ENCODE measurements at places on chromosomes 13 and 19.
A peak's percentile ranks its signal among the peaks of the same experiment; 100 is the strongest.

GRCh38 chr13:113848431-113849260, 15.2 kb downstream of the GAS6 start:
- no peak for DNase-seq

DNA sequence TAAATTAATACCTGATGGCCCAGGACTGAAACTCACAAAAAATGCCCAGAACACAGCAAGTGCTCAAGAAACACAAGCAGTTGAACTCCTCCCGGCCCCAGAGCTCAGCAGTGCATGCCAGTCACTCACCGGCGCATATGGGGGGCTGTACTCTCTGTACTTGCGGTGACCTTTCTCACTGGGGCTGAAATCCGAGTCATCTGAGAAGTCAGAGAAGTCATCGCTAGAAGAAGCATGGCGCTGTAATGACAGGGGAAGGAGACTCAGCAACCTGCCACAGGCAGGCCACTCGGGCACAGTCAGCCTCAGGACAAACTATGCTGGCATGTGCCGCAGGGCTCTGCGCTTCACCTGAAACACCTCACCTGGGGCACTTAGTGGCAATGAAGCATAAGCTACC, 19.7 kb downstream of the ZC3H4 start:
- DNase-seq = no peak

GRCh38 chr19:50482271-50482855, 5.7 kb upstream of the GARIN5A start:
- DNase-seq = no peak

GRCh38 chr13:112102243-112102642, 35.3 kb downstream of the SOX1 start:
- DNase-seq = no peak

DNA sequence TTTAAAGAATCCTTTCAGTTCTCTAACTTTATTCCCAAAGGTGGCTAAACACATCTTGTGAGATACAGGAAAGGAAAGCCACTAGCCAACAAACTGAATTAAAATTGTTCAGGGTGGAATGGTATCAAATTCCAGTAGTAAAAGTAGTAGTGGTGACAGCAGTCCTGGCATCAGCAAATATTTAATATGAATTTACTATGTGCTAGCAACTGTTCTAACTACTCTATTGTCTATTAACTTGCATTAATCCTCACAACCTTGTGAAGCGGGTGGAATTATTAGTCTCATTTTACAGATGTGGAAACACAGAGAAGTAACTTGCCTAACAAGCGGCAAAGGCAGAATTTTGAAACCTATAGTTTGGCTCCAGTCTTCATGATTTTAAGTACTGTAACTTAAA, 130.1 kb downstream of the KLF12 start:
- no peak for DNase-seq

DNA sequence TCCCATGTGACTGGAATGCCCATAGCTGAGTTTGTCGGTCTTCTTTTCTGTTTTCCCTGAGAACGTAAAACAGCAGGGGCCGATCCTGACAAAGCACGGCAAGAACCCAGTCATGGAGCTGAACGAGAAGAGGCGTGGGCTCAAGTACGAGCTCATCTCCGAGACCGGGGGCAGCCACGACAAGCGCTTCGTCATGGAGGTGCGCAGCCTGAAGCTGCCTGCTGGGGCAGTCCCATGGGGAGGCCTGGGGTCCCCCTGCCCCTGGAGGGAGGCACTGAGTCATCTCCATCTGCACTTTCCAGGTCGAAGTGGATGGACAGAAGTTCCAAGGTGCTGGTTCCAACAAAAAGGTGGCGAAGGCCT, 18.2 kb upstream of the QTRT1 start:
- DNase-seq = no peak

DNA sequence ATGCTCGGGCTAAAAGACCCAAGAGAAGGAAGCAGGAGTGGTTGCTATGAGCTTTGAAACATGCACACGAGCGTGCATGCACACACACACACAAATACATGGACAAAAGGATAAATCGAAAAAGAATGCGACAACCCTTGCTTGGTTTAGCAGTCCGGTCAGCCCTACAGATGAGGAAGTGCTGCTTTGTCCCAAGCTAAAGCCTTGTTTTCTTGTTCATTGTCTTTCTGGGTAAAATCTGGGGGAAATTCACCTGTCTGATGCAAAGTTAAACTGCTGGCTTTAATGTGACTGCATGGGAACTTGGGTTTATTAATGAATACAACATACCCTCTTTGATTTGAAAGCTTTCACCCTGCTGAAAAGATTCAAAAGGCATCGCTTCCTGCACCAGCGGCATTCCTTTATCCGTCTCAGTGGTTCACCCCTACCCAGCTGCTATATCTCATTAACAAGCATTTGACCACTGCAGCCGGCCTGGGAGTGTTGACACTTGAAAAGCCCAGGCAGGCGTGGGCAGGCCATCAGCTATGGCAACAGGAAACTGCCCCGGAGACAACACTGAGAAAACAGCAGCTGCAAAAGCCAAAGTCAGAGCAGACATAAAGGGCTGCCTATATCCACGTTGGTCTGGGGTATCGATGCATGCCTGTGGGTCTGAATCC, 301.7 kb downstream of the NDFIP2 start:
- peak; percentile 31 for DNase-seq

GRCh38 chr19:36215276-36216123, 594 bp downstream of the ZNF146 start:
- peak; percentile 9 for DNase-seq

DNA sequence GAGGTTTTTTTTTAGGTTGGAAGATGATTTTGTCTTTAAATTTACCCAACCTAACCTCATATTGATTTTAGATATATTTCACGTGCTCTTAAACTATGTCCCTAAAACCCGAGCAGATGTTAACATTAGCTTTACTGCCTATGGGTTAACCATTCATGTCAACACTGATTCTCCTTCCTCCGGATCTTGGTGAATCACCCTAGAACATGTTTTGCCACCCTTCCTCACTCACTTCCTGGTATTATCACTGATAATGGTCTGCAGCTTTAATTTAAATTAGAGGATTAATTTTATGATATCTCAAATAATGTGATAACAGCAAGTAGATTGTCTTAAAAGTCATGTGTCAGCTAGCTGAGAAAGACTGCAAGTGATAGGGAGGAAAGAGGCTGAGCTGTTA, 31.9 kb downstream of the HTR2A start:
- no peak for DNase-seq

DNA sequence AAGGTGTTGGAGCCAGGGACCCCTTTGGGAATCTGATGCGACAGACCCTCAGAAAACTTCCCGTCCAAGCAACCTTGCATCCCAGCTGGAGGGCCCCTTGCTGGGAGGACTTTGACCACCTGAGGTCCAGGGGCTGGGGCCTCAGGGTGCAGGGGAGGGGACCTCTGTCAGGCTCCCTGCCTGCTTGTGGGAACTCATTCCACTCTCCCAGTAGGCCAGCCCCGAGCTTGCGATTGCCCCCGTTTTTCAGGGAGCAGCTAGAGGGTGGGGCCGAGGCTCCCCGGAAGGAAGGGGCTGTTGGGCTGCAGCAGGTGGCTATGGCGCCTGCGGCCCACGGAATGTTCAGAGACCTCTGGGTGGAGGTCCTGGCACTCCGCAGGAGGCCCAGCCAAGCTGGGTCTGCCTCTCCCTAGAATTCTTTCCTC, 2.8 kb downstream of the GNA11 start:
- DNase-seq = no peak

DNA sequence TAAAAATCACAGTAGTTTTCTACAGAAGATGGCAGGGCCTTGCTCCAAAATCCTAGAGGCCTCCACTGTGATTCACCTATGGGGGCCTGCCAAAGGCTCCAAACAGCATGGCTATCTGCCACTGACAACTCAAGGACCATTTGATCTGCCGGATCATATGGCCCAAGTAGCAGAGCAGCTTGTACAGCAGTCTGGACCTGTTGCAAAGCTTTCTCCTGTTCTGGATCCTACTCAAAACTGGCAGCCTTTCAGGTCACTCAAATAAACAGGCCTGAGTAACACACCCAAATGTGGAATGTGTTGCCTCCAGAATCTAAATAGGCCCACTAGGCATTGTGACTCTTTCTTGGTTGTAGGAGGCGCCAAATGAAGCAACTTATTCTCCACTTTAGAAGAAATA, 1049.3 kb downstream of the PCDH9 start:
- no peak for DNase-seq

DNA sequence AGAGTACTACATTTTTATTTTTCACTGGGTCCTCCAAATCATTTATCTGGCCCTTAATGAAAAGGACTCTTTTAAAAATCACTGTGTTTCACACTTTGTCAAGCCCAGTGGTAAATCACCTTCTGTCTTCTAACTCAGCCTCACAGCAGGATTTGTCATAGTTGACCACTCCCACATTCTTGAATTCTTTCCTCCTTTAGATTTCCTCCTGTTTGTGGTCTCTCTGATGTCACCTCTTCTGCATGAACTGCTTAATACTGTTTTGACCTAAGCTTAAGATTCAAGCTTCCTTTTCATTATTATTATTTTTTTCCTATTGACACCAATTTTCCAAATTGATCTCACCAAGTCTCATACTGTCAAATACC, 899.8 kb upstream of the MIR17HG start:
- no peak for DNase-seq

DNA sequence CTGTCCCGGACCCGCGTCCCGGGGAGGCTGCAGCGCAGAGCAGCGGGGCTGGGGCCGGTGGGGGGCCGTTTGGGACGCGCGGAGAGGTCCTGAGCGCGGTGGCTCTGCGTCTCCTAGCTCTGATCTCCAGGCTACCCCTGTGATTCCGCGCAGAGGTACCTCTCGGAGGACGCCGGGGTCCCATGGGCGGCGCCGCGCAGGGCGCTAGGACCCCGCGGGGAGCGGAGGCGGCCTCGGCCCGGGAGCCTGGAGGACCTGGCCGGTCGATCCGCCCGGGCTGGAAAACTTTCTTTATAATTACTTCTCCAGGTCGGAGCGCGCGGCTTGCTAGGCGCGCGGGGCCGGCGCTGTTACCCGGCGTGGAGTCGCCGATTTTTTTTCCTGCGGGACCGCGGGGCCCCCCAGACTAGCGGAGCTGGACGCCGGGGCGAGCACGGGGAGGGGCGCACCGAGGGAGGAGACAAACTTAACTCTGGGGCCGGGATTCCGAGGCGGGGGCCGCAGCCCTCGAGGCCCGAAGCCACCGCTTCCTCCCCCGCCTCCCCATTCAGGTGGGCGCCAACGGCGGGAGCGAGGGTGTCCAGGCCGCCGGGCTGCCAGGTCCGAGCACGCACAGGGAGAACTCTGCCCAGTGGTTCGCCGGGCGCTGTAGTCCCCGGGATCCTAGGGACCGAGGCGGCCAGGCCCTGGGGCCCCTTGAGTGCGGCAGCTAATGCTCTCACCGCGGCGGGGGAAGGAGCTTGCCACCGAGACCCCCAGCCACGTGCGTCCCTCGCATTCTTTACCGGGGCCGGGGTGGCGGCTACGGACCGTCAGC, 848 bp upstream of the CEBPA start:
- peak; percentile 51 for DNase-seq

DNA sequence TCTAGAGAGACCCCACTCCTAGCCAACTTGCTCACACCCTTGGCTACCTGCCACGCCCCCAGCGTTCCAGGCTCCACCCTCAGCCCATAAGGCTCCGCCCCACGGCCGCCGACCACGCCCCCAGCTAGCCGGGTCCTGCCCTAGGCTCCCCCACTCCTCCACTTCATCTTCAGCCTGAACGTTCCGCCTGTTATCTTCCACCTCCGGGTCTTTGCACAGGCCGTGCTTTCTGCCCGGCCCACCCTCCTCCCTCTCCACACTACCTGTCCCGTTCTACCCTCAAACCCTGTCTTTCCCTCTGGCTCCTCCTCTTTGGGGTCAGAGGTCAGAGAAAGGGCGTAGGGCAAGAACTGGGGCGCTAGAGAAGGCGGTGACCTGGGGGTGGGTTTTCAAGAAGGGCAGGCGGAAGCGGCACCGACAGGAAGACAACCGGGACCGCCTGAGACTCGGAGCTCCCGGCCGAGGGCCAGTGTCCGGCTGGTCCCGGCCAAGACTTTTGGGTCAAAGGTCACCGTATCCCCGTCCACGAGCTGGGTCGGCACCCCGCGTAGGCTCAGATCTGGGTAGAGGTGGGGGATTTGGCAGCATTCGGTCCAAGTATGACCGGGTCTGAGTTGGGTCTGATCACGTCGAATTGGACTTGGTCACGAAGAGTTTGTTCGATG, 2.2 kb downstream of the PDE4C start:
- DNase-seq = peak; percentile 59

DNA sequence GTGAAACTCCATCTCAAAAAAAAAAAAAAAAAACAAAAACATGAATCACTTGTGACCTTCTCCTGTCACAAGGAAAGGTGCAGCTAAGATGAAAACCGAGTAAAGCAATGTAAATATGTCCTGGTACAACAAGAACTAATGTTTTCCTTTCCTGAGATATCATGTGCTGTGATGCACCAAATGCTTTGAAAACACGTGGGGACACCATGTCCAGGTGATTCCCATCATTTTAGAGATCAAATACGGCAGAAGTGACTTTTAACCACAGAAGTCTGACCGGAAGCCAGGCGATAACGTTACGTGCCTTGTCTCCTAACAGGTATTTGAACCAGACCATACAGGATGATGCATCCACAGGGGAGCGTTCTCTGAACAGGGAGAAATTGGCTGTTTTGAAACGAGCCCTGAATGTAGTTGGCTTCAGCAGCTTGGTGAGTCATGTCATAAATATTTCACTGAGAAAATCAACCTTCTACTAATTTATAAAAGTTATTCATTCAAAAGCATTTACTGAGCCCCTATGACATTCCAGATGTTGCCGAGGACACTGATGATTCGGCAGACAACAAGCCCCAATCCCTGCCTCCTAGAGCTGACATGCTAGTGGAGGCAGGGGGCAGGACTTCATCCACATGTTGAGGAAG, 328.1 kb downstream of the MYO16 start:
- DNase-seq = no peak

DNA sequence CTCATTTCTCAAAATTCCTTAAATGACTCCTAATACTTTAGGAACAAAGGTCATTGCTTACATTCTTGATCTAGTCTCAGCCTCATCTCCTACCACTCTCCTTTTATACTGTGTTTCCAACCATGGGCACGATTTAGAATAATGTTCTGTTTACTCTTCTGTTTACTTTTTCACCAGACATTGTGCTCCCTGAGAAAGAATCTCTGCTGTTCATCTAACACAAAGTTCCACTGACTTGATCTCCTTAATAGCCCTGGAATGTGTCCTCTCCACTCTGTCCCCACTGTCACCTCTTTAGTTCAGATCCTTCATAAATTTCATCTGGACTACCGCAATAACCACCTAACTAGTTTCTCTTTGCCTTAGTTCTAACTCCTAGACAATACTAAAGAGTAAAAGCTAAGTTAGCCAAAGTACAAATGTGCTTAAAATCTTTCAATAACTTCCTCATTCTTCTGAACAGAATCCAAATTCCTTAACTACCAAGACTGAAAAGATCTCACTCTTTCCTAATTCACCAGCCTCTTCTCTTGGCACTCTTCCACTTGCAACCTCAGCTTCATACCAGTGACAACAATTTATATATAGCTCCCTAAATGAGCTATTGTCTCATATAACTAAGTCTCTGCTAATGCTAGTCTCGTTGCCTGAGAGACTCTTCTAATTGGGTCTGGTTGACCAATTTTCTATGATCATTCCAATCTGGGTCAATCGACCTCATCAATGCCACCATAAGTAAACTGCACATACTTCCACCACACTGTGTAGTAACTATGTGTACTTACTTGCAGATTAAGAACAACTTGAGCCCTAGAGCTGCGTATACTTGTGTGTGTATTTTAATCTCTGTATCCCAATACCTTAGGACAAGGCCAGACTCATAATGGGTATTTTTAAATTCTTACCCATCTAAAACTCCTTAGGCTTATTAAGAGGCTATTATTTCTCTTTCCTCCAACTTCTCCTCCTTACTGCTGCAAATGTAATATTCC, 179.9 kb downstream of the VWA8 start:
- DNase-seq = no peak

All from SK-N-DZ (cell line).